ENCODE measurements at places on chromosomes 12 and 14.

DNA sequence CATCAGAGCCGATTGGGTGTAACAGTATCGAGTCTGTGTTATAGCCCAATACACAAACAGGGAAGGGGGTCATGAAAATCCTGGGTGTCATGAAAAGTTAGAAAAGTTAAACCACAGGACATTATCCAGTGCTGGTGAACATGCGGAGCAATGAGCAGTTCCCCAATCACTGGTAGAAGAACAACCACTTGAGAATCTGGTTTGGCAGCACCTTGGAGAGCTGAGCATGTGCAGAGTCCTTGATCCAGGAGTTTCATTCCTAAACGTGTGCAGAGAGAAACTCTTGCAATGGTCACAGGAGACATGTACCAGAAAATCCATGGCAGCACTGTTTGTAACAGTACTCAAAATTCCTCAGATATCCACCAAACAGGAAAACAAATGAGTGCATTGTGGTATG, 23.0 kb upstream of the JDP2 start:
- DNase-seq: no peak

GRCh38 chr14:70901269-70901668, 6.0 kb upstream of the PCNX1 start:
- DNase-seq: no peak

- DNase-seq: no peak
Observed at GRCh38 chr12:130948136-130948535, 5.6 kb upstream of the ADGRD1 start.

GRCh38 chr14:43307836-43308235, 1199.2 kb downstream of the FSCB start:
- DNase-seq: no peak

DNA sequence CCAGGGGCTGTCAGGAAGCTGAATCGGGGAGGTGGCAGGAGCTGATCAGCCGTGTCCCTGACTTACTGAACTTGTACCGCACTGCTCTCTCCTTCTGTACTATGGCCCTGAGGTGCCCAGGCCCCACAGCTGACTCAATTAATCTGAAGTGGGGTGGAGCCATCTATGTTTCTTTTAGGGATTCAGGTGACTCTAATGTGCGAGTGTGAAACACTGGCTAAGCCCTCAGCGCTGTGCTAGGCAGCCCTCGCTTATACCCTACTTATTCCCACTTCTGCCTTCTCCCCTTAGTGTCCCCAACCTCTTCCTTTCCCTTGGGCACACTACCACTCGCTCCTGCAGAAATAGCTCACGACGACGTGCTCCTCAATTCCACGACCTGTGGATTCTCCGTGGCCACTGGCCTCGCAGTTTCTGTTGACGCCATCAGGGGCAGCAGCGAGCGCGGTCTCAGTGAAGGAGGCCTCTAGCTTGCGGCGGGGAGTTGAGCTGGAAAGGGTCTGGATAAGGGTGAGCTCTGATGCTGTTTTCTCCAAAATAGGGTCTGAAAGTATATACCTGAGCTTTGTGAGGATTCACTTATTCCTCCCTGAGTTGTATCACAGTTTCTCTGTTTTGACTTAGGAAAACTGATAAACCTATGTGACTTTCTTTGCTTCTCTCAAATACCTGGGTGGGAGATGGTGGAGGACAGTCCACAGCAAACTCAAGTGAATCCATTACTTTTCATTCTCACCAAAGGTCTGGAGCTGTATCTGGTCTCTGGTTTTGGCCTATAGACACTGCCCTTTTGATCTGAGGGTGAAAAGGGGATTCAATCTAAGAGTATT, 167.6 kb downstream of the SLC41A2 start:
- no peak for DNase-seq

- no peak for DNase-seq
Observed at GRCh38 chr12:43540470-43540869, 11.5 kb downstream of the ADAMTS20 start.

- DNase-seq: no peak
Observed at GRCh38 chr14:54718046-54718445, 151.1 kb downstream of the SAMD4A start.

DNA sequence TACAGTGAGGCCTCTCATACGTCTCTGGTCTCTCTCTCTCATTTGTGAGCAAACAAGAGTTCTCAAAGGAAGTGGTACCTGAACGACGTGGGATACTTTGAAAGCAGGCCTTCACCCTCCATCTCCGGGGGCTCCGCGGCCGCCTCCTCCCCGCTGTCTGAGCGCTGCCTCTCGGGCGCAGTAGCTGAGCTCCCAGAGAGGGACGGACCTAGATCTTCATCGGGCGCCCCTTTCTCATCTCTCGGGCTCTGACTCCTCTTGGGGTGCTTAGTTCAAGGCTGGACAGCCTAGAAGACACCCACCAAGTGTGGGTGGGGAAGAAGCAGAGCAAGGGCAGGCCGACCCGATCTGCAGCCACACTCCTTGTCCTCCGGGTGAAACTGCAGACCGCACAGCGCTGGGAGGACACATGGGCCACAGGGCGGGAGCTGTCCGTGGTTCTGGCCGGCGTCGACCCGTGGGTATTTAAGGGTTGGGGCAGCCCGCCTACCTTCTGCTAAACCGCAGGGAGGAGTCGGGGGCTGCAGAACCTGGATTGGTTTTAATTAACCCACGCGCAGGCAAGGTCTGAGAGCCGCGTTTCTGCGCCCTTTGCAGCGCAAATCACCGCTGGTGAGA, 92.7 kb downstream of the PAH start:
- no peak for DNase-seq

GRCh38 chr14:93037351-93037750, 78.4 kb downstream of the ITPK1 start:
- no peak for DNase-seq

DNA sequence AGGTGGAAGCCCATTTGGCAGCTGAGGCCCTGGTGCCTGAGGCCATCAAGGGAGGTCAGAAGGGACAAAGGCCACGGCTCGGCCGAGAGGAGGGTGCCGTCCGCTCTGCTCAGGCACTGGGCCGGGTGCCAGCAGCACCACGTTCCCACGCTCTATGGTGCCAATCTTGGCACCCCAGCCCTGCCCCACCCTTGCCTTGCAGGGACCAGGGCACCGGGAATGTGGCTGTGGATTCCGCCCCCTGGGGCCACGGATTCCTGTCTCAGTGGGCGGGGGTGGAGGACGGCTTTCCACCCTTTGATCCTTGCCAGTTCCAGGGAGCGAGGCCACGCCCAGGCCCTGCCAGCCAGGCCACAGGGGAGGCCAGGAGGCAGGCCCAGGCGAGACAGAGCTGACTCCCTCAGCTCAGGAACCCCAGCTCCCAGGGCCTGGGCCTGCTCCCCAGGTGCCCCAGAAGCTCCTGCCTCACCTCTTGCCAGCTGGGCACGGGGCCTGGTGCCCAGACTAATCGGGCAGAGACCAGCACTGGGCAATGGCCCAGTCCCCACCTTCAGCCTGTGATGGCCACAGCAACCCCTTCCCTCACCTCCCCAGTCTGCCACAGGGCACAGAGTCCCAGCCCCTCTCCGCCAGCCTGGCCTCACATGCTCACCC, 26.4 kb upstream of the GPR132 start:
- DNase-seq: peak; percentile 53

- no peak for DNase-seq
Observed at GRCh38 chr12:107449891-107450290, 235.7 kb upstream of the PWP1 start.

DNA sequence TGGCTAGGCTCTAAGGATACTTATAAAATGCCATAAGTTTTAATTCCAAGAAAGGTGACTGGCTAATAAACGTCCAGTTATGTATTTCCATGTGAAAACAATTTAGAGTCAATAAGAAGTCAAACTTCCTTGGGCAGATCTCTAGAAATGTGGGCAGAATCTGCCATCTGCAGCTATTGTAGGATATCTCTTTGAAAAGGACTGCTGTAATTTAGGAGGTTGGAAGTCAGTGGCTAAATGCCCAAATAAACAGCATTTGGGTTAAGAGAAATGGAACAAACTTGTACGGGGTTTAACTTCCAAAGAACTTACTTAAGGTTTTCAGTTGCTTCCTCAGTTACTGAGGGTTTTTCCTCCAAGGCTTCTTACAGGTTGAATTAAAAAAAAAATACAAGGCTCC, 121.6 kb downstream of the FIGNL2 start:
- DNase-seq: no peak

DNA sequence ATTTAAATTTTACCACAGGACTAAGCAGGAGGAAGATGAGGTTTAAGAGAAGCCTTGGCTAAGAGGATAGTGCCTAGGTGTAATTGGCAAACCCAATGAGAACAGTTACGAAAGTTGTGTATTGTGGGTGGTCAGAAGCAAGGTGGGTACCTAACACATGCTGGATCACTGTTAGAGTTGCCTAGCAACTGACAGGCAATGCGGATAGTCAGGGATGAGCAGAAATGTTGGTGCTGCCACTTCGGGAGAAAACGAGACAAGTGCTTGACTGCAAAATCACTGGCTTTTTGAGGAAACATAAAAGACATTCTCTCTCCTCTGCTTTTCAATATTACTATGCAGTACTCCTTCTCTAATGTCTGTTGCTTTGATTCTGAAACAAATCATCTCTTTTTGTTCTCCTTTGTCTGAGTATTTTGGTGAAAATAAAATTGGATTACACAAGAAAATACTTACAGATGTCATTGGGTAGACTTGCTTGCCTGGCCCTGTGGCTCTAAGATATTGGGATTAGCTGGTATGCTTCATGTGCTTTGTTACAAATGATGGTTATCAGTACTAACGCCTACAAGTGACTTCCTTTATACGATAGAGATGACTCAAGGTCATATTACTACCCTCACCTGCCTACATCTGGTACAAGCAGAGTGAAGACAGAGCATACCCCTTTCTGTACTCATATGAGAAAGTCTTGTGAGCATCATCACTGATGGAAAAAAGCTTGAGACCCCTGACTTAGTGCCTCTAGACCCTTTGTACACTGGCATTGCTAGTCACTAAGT, 48.0 kb downstream of the TDP1 start:
- no peak for DNase-seq

DNA sequence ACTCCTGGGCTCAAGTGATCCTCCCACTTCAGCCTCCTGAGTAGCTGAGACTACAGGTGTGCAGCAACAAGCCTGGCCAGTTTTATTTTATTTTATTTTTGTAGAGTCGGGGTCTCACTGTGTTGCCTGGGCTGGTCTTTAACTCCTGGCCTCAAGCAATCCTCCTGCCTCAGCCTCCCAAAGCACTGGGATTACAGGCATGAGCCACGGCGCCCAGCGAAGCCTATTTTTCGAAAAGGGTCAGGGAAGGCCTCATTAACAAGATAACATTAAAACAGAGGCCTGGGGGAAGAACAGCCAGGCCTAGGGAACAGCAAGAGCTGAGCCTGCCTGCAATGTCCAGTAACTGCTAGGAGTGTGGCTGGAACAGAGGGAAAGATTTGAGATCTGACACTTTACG, 36.1 kb upstream of the VRK1 start:
- no peak for DNase-seq

- DNase-seq: no peak
Observed at GRCh38 chr12:45418520-45418919, 202.6 kb downstream of the ANO6 start.

DNA sequence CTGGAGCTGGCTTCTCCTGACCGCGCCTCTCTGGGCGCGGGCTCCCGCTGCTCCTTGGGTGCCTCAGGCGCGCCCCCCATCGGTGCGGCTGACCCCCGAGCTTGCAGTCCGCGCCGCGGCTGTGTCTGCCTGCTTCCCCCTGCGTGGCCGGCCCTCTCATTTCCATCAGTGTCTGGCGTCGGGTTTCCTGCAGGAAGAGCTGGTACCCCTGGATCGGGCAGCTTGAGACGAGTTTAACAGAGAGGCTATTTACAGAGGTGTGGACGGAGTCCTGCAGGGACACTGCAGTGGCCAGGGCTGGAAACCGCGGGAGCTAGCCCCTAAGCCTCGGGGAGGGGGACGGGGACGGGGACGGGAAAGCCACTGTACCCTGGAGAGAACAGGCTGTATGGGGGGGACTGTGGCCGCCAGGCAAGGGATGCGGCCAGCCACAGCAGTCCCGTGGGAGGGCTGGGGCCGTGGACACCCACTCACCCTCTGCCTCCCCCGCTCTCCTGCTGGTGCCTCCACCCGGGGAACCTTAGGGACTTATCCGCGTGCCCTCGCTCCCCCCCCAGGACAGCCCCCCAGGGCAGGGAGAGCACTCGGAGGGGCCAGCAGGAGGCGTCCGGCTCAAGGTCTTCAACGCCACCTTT, 3.7 kb upstream of the CACNA2D4 start:
- DNase-seq: no peak

GRCh38 chr14:106396999-106397398, 870.6 kb downstream of the TMEM121 start:
- DNase-seq: peak; percentile 18

DNA sequence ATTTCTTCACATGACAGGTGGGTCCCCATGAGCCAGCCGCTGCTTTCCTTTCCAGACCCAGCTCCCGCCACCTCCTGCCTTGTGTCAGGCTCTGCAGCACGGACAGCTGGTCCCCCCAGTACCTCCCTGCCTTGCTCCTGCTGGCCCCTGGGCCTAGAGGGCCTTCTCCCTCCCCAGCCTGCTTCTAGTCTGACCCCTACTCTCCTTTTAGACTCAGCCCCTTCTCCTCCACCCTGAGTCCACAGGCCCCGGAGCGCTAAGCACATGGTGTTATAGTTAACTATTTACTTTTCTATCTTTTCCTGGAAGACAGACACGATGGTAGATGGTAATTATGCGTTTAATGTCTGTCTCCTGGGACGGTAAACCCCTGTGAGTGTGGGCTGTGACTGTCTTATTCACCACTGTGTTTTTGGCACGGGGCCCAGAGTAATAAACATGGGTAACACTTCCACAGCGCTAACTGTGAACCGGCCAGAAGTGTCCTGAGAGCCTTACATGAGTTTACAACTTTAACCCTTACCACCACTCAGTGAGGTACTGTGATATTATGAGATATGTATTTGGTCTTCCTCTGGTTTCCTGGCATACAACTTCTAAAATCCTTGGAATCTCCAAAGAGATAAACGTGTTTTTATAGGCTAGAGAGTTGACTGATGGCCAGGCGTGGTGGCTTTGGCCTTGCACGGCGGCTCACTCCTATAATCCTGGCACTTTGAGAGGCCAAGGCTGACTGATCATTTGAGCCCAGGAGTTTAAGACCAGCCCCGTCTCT, 41.2 kb downstream of the DGLUCY start:
- peak; percentile 84 for DNase-seq

- no peak for DNase-seq
Observed at GRCh38 chr14:34713681-34714319, 593 bp downstream of the CFL2 start.

DNA sequence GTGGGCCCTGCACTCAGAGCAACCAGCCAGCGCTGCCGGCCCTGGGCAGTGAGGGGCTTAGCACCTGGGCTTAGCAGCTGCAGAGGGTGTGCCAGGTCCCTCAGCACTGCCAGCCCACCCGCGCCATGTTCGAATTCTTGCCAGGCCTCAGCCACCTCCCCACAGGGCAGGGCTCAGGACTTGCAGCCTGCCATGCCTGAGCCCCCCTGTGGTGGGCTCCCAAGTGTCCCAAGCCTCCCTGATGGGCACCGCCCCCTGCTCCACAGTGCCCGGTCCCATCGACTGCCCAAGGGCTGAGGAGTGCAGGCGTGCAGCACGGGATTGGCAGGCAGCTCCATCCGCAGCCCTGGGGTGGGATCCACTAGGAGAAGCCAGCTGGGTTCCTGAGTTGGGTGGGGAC, 98.0 kb upstream of the NID2 start:
- no peak for DNase-seq
